ENCODE measurements at places on chromosomes 1 and 21. TPM values are rescaled to one million over a fixed set of nuclear protein-coding genes. Genes with fewer than 3 reads are reported as not detected.

The EXTL1 gene
- 1.2 TPM for total RNA-seq

The HCRTR1 gene
- total RNA-seq = not detected

The HAO2 gene
- total RNA-seq = not detected

The FCAMR gene
- not detected for total RNA-seq

The ODF2L gene
- total RNA-seq = 18.7 TPM

The TMEM269 gene
- not detected for total RNA-seq

The ANKRD35 gene
- total RNA-seq = 2.3 TPM

The LAMC2 gene
- 3.5 TPM for total RNA-seq

The RASSF5 gene
- 0.19 TPM for total RNA-seq

The LEFTY1 gene
- total RNA-seq = not detected

The FMN2 gene
- total RNA-seq = 34.0 TPM

The NID1 gene
- total RNA-seq = 19.9 TPM

The TBX19 gene
- 0.34 TPM for total RNA-seq

The IL12RB2 gene
- total RNA-seq = not detected

The TMEM52 gene
- total RNA-seq = 0.64 TPM

The CD1B gene
- total RNA-seq = not detected

The RPS27 gene
- 1,241 TPM for total RNA-seq

The PI4KB gene
- total RNA-seq = 45.6 TPM

The DYNLT5 gene
- 4.9 TPM for total RNA-seq

The TSSK3 gene
- 0.40 TPM for total RNA-seq

The VANGL2 gene
- under 0.01 TPM for total RNA-seq

The C4BPA gene
- total RNA-seq = not detected

The NPR1 gene
- not detected for total RNA-seq

The S100A12 gene
- total RNA-seq = not detected

The KRTAP12-2 gene
- total RNA-seq = not detected

The SPATA17 gene
- 0.19 TPM for total RNA-seq

The GBP6 gene
- total RNA-seq = not detected

The ST6GALNAC5 gene
- 7.3 TPM for total RNA-seq

The OR2L8 gene
- not detected for total RNA-seq

The PRR9 gene
- total RNA-seq = not detected

The FCRLB gene
- total RNA-seq = 0.64 TPM

The PIGK gene
- total RNA-seq = 46.2 TPM

The NDUFS5 gene
- total RNA-seq = 236 TPM

The SPRR2F gene
- total RNA-seq = not detected

The PLEKHN1 gene
- 0.19 TPM for total RNA-seq

The OR10J1 gene
- total RNA-seq = not detected

The NECTIN4 gene
- 0.26 TPM for total RNA-seq

The ADAMTS4 gene
- total RNA-seq = 5.4 TPM
